GM04504 (cell line): ENCODE measurements at places on chromosomes 6 and 20.

DNA sequence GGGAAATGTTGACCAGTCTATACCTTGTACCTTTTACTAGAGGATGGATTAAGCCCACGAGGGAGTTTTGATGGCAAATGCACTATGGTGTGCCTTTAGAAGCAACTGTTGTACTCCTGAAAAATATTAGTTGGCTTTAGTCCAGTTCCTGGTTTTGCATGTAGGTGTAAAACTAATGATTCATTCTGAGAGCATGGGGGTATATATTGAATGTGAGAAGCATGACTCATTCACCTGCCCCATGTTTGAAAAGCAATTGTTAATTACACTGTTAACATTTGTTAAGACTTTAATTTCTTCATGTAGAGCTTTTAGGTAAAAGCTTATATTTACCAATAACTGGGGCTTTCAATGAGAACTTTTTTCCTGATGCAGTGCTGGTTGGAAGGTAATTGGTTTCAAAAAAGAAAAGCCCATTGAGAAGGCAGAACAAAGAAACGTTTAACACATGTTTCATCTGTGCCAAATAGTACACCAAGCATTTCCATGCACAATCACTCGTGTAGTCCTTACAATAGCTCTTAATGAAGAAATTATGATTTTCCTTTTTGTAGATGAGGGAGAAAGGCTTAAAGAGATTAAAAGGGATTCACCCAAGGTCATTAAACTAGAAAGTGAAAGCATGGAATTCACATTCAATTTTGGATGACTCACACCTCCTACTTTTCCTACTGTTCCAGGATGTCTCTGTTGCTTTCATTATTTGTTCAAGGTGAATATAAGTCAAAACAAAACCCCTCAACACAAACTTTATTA, 134.1 kb downstream of the CCDC170 start:
- no peak for DNase-seq

DNA sequence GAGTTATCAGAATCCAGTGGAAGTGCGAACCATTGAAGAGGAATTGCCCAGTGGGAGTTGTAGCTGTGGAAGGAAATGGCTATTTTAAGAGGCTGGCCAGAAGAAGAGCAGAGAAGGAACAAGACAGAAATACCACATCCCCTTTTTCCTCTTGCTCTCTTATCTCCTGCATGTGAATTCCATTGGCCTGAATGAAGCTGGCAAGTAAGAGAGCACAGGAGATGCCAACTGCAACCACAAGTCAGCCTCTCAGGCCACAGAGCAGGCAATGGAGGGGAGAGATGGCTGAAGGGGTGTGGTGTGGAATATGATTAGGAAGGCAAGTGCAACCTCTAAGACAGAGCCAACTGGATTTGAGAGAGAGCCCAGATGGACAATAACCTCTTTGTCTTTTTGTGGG, 362.7 kb upstream of the IMPG1 start:
- no peak for DNase-seq

- DNase-seq = no peak
Measured at GRCh38 chr6:145096846-145097245, 638.5 kb downstream of the EPM2A start.

DNA sequence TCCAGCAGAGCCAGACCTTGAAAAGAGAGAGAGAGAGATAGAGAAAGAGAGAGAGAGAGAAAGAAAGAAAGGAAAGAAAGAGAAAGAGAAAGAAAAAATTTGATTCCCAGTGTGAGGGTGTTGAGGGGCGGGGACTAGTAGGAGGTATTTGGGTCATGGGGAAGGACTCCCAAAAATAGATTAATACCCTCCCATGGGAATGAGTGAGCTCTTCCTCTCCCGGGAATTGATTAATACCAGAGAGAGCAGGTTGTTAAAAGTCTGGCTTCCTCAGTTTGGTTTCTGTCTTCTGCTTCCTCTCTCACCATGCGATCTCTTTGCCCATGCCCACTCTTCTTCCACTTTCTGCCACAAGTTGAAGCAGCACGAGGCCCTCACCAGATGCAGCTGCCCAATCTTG, 28.8 kb upstream of the CFAP206 start:
- no peak for DNase-seq

DNA sequence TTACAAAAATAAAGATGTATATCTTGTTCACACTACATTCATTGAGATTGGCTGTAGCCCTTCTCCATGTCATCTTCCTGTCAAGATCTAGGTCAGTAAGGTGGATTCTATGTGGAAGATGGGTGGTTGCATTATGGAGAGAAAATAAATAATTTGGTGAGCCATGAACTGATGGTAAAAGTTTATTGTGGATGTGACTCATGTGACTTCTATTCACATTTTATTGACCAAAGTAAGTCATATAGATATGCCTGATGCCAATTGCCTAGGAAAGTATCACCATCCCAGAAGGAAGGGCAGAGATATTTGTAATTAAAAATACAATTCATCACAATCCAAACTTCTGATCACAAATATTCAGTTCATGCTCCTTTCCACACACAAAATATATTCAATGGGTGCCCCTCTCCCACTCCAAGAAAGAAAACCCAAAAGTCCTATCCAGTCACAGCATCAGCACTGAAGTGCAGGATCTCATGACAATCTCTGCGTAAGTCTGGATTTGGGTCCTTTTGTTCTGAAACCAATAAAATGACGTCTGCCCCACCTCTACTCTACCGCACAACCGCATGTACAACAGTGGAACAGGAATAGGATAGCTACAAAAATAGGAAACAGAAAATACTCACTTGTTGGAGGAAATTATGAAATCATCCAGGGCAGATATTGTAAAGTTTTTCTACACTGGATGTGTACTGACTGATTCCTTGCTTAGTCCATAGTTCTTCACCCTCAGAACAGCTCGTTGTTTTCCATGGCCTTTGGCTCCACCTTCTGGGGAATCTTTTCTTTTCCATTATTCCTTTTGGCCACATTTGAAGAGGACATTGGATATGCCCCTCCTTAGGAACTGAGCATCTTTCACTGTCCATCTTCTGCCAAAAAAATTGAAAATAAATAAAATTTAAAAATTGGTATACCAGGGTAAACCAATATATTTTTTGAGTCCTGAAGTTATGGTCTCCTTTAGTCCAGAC, 16.1 kb upstream of the SLC17A3 start:
- DNase-seq = peak; percentile 10

DNA sequence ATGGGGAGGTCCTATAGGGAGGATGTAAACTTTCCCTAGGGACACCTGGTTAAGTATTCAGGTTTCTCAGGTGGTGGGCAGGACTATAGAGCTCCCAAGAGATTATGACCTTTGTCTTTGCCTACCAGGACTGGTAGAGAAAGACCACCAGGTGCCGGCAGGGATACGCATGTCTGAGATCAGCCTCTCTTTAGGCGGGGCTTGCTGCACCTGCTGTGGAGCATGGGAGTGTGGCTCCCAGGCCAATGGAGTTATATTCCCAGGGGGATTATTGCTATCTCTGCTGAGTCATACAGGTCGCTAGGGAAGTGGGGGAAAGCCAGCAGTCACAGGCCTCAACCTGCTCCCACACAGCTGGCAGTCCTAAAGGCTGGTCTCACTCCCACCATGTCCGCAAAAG, 280.5 kb upstream of the MMS22L start:
- DNase-seq = no peak

DNA sequence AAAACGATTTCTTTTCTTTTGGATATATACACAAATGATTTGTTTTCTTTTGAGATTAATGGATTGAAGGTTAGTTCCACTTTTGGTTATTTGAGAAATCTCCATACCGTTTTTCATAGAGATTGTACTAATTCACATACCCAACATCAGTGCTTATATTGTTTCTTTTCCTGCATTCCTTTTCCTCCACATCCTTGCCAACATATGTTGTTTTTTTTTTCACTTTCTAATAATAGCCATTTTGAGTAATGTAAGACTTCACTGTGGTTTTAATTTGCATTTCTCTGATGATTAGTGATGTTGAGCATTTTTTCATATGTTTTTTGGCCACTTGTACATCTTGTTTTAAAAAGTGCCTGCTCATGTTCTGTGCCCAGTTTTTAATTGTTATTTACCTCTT, 846.4 kb upstream of the EYS start:
- no peak for DNase-seq

GRCh38 chr20:10303852-10304251, 85.2 kb downstream of the SNAP25 start:
- no peak for DNase-seq

DNA sequence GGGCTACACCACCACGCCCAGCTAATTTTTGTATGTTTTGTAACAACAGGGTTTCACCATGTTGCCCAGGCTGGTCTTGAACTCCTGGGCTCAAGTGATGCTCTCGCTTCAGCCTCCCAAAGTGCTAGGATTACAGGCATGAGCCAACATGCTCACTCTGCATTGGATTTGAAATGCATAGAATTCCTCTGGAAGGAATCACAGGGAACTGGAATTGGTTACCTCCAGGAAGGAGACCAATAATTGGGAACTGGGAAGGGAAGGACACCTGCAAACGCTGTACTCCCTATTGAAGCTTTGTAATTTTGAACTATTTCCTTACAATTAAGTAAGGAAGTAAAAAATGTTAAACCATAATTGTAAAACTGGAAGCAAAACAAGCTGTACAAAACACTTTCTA, 12.3 kb upstream of the TP53INP2 start:
- no peak for DNase-seq

GRCh38 chr6:134196568-134197193, 121.2 kb downstream of the SGK1 start:
- no peak for DNase-seq

- no peak for DNase-seq
Measured at GRCh38 chr6:24093381-24093780, 32.6 kb upstream of the NRSN1 start.

- no peak for DNase-seq
Measured at GRCh38 chr6:27294409-27294808, 17.7 kb downstream of the POM121L2 start.

DNA sequence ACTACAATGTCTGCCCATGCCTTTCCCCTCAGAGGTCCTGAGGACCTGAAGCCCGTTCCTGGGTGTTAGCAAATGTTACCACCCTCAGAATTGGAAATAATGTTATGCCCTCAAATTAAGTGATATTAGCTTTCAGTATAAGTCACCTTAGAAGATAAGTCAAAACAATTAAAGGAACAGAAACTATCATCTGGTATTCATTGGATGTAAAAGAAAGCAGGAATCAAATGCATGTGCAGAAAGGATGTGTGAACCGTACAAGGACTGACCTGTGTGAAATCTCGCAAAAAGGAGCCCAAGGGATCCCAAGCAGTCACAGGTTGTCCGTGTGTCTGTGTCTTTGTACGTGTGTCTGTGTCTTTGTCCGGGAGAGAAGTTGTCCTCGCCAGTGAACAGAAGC, 51.6 kb upstream of the TAB2 start:
- no peak for DNase-seq
